ENCODE measurements at places on chromosomes 2 and 18.
A peak's percentile ranks its signal among the peaks of the same experiment; 100 is the strongest.

DNA sequence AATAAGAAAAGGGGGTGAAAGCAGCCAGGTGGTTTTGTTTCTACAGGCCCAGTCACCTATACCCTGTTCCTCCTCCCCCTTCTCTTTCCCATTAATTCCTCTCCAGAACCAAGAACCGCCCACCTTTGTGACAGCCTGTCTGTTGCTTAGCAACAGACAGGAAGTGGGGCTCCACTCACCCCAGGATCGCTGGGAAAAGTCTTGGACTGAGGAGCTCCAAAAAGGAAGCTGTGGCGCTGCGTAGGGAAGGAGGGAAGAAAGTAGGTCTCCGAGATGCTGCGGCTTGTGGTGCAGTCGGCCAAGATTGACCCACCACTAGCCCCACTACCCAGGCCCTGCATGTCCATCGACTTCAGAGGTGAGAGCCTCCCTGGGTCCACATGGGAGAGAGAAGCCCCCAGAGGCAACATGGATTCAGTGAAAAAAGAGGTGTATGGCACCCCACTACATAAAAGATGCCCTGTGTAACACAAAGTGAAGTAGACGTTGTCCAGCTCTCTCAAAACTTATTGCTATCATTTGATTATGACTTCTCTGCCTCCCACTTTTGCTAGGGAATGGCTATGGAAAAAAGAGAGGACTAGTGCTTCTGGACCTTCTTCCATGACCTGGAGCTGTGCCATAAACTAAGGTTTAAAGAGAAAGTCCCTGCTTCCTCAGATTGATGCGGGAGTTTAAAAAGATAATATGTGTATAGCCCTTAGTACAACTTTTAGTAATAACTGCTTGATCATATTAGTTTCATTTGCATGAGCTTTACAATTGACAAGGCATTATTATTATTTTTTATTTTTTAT, at the start of gene FER1L5:
FER1L5 (plus strand) TSS at position 201 of the 797 bp plus-strand sequence; CDS start at position 274, 73 bp downstream.
- no peak for ATAC-seq

DNA sequence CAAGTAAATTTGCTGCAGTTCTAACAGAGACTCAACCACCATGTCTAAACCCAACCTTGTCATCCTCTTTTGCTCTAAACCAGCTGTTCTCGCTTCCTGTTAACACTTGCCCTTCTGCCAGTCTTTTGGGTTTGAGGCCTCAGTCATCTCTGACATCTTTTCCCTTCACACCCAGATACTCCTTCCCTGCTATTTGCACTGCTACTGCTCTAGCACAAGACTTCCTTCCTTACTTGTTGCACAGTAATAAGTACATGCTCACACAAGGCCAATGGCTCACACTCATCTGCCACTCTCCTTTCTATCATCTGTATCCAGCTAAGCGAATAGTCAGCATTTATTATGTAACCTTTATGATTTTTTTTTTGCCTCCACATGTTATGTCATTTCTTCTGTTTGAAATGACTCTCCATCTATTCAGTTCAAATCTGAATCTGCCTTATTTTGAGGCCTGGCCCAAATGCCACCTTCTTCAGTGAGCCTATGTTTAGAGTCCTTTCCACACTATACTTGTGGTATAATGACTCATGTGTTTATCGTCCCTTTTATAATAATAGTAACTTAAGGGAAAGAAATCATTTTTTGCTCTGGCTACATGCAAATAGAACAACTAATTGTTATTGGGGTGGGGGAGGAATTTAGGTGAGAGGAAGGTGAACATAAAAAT, 22.5 kb upstream of the CDKL4 start:
- peak; percentile 90 for ATAC-seq

DNA sequence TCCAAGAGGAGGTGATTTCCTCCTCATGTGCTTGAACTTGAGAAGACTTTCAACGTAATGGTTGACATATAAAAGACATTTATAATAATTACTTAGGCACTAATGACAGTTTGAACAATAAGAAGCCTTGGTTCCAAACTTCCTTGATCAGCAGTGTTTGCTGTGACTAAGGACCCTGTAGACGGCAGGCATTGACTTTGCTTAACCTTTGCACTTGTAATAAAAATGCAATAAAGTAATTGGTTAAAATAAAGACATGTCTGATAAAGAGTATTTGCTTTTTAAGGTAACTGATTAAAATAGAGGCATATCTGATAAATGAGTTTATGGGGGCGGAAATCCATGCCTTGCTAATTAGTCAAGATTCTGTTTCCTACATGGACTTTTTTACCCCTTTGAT, 82.2 kb upstream of the ST8SIA3 start:
- no peak for ATAC-seq

DNA sequence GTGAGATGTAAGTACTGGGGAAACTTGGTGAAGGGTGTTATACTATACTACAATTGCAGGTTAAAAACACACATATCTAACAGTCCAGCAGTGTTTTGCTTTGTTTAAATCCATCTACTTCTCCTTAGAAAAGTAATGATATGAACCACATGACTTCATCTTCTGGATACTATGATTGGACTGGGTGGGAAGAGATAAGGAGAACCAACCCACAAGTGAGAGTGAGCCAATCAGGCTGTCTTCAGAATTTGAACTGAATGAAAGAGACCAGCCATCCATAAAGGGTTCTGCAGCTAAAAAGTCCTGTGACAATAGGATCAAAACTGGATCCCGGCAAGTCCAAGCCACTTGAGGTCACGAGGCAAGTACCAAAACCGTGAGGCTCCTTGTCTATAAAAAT, 46.6 kb downstream of the KANSL3 start:
- no peak for ATAC-seq

DNA sequence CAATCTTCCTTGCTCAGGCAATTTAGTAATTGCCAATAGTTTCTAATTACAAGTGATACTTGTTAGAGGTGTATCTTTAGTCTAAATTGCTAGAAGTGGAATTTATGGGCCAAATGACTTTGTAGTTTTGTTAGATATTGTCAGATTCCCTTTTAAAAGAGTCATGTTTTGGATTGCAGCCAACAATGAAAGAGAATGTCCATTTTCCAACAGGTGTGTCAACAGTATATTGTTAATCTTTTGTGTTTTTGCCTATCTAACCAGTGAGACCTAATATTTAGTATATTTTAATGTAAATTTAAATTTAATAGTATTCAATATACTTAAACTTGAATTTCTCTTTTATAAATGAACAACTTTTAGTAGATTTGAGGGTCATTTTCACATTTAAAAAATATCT, 259.4 kb upstream of the ETAA1 start:
- ATAC-seq = no peak

DNA sequence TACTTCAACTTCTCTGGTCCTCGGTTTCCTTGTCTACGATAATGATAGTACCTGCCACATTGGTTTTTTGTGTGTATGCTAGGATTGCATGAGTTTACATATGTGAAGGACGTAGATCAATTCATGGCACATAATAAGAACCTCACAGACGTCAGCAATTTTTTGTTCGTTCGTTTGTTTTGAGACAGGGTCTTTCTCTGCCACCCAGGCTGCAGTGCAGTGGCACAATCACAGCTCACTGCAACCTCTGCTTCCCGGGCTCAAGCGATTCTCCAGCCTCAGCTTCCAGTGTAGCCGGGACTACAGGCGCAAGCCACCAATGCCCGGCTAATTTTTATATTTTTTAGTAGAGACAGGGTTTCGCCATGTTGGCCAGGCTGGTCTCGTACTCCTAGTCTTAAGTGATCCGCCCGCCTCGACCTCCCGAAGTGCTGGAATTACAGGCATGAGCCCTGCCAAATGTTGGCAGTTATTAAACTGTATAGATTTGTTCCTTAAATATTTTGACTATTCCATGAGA, 756 bp upstream of the SLC35F5 start:
- no peak for ATAC-seq

DNA sequence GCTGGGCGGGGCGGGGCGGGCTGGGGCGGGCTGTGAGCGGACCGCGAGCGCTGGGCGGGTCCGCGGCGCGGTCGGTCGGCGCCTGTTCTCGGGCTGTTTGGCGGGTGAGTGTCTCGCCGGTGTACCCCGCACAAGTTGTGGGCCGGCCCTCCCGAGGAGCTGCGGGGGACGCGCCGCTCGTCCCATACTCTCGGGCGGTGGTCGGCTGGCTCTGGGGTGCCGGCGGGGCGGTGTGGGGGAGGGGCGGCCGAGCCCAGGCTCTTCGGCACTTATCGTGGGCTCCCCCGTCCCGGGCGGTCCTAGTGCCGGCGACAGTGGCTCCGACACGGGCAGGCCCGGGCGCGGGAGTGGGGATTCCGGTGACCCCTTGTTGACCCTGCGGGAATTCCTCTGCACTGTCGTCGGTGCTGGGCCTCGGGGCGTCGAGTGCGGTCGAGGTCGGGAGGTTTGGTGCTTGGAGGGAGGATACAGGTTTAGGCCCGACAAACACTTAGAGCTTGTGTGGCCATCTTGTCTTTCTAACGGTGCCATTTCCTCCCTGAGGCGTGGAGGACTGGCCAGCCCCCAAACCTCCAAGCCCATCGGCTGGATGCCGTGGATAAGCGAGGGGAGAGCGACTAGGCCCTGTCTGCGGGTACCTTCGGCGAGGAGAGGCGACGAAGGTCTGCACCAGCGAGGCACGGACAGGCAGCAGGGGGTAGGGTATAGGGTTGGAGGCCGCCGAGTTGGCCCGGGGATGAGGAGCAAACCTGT, at the start of gene SEPTIN2:
SEPTIN2 (plus strand) TSS at position 47 of the 753 bp plus-strand sequence. CDS start 8,308 bp downstream, outside the sequence.
- peak; percentile 77 for ATAC-seq

GRCh38 chr2:137847443-137847842, 116.8 kb upstream of the HNMT start:
- no peak for ATAC-seq

DNA sequence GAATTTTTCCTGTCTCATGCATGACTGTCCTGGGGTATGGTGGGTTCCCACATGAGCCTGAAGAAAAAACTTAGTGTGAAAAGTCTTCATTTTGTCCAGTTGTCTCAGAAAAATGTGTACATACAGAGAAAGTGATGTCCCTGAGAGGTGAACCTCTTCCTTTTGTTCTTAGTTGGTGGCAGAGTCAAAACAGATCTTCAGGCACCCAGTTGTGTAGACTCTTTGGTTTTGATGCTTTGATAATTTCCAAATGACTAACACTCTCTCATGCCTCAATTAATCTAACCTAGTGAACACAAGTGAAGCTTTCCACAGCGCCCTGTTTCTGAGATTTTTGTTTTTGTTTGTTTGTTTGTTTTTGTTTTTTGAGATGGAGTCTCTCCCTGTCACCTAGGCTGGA, 273.5 kb downstream of the PIK3C3 start:
- ATAC-seq = no peak

DNA sequence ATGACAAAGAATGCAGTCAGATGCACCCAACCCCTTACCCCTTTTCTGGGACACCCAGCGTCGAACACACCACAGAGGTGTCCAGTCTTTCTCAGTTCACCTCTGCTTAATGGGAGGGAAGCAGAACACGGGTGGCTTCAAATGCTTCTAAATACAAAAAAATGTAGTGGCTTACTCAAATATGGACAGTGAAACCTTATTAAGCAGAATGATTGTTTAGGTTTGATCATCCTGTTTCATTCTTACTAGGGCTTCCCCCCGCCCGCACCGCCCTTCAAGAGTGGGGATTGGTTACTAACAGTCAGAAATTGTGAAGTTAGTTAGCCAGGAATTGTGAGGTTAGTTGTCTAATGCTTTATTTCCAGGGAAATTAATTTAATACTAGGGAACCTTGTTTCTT, 21.6 kb downstream of the ATG16L1 start:
- no peak for ATAC-seq

- ATAC-seq = no peak
Measured at GRCh38 chr2:227406177-227407031, 18.7 kb upstream of the SCYGR1 start.

- ATAC-seq = no peak
Measured at GRCh38 chr2:180630756-180631155, 349.6 kb upstream of the UBE2E3 start.

GRCh38 chr18:413233-413632, 87.3 kb downstream of the COLEC12 start:
- no peak for ATAC-seq

DNA sequence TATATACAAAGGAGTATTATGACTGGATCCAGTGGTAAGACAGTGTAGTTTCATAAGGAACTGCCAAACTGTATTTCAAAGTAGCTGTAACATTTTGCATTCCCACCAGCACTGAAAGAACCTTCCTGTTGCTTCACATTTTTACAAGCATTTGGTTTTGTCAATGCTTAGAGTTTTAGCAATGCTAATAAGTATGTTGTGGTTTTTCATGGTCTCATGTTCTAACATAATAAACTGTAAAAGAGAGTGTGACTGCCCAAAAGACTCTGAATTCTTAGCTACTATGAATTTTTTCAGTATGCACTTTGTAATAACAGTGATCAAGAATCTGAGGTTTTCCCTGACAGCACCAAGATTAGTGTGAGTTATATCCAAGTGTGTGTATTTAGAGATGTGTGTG, 604.2 kb downstream of the XIRP2 start:
- no peak for ATAC-seq

DNA sequence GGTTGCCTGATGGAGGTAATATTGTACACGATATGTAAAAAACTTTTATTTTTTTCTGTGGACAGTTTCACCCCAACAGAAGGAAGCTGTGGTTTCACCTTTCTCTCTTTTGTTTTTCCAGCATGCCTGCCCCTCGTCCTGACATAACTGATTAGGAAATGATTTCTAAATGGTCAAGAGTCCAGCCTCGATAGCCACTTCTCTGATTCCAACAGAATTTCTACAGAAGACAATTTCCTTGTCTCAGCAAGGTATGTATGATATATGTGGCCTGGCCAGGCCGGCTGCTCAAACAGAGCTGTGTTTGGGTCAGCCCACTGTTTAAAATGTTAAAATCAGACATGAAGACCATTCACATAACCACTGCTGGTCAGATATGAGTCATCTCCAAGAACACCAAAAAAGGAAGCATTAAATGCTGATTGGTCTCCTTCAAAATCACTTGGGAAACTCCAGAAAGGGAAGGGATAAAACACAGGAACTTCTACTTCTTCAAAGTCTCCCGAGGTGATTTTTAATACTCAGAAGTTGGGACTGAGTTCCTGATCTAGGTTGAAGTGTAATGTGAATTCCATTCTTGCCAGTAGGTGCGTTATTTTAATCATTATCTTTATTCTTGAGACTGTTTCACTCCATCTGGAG, 22.3 kb downstream of the ATP8B1 start:
- ATAC-seq = peak; percentile 79

DNA sequence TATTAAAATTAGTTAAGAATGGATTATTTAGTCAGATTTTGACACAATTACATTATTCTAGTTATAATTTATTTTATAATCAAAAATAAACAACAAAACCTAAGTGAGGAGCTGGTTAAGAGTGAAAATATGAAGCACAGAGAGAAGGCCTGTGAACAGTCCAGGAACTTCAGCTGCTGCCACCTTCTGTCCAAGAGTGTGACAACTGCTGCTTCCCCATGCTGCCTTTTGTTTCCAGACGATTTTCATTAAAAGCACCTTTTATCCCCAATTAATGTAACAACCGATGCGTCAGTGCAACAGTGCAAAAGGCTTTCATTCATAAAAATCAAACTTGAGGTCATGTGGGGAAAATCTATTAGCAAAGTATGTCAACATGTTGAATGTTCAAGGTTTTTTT, 363.6 kb downstream of the CTNNA2 start:
- no peak for ATAC-seq

DNA sequence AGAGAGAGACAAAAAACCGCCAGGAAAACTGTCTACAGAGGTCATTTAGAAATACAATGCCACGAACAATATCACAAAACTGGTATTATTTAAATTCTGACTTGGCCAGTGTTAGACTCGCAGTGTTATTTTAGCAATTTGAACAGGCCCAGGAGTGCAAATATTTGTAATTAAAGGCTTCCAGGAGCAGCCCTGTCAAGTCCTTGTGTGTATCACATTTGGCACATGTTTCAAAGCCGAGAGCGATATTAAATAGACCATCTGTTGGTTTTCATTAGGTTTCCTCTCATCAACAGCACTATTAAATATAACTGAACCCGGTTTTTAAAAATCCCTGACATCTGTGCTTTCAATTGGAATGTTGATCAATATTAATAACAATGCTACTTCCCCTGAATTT, 656.9 kb downstream of the TSN start:
- no peak for ATAC-seq

- no peak for ATAC-seq
Measured at GRCh38 chr2:240127911-240128607, 8.0 kb downstream of the COPS9 start.

Data from stimulated activated memory B cell treated with anti-CD40 and anti-IgM and Interleukin-4, amounts not matched to agents 10 μg/mL and 1 μg/mL and 100 μg/mL, for 72 hours (primary cell).